ENCODE measurements at places on chromosomes 4 and X. TPM values are rescaled to one million over a fixed set of nuclear protein-coding genes. Genes with fewer than 3 reads are reported as not detected.

The RBMX gene
- total RNA-seq: 132 TPM

The ANK2 gene
- total RNA-seq: 226 TPM

The ASMT gene
- total RNA-seq: not detected

The ITIH6 gene
- not detected for total RNA-seq

The PPA2 gene
- total RNA-seq: 62.5 TPM

The LRRC66 gene
- 0.53 TPM for total RNA-seq

The LRCH2 gene
- total RNA-seq: 6.8 TPM

The ZNF280C gene
- total RNA-seq: 1.7 TPM

Measured in aortic smooth muscle cell (primary cell).